T-cell (primary cell): ENCODE measurements at places on chromosomes 7 and 10. TPM values are rescaled to one million over a fixed set of nuclear protein-coding genes. Genes with fewer than 3 reads are reported as not detected.

- no peaks in the 10 kb centered on the region for H3K4me1 ChIP-seq
- H3K36me3 ChIP-seq, result no peaks in the 10 kb centered on the region
- H3K4me3 ChIP-seq, result no peak overlapping the region
- H3K27me3 ChIP-seq, result peaks cover 14% of the 10 kb centered on the region
- no peak for DNase-seq
- H3K27ac ChIP-seq, result no peak overlapping the region
Measured at GRCh38 chr7:94912085-94912484, 4.7 kb downstream of the PPP1R9A start.

- H3K36me3 ChIP-seq, result no peaks in the 10 kb centered on the region
- H3K4me1 ChIP-seq, result no peaks in the 10 kb centered on the region
Measured at GRCh38 chr7:15389073-15389472, 172.7 kb downstream of the AGMO start.

DNA sequence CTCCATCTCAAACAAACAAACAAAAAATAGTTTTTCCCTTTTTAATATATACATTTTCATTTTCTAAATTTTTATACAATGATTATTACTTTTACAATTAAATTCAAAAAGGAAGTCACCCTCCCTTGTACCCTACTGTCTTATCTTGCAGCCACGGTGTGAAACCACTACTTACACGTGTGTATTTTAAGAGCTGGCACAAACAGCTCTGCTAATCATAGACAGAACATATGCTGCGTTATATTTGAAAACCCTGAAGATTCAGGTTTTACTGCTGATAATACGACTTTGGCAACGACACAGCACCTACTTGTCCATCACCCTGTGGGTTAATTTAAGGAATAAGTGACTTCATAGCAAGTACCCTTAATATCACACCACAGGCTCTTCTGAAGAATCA is 991 bp downstream of the ANKRD61 start:
- DNase-seq, result no peak
- peak overlapping the region; percentile 43 for H3K27ac ChIP-seq
- H3K27me3 ChIP-seq, result no peaks in the 10 kb centered on the region
- peaks cover 55% of the 10 kb centered on the region for H3K36me3 ChIP-seq
- H3K4me3 ChIP-seq, result no peak overlapping the region

DNA sequence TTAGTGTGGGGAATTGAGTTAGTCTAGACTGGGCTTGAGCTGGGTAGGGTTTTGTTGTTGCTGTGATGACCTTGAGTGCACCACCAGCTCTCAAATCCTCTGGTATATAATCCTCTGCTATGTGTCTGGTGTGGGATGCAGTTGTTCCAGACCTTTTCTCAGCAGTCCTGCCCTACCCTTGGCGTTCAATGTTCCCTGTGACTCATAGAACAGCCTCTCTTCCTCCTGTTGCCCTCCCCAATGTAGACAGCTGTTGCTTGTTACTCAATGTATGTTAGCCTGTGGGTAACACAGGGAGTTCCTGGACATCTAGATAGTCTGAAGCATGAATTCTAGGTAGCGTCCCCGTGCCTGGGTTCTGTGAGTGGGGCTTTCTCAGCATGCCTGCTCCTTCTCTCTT is 19.8 kb downstream of the ACBD7 start:
- H3K36me3 ChIP-seq, result no peaks in the 10 kb centered on the region
- H3K4me3 ChIP-seq, result no peak overlapping the region
- no peaks in the 10 kb centered on the region for H3K4me1 ChIP-seq
- no peak for DNase-seq
- no peaks in the 10 kb centered on the region for H3K27me3 ChIP-seq
- H3K27ac ChIP-seq, result no peak overlapping the region

GRCh38 chr10:25113191-25114035 is 61.4 kb upstream of the GPR158 start:
- no peaks in the 10 kb centered on the region for H3K27me3 ChIP-seq
- H3K4me3 ChIP-seq, result no peak overlapping the region

GRCh38 chr10:72466018-72466417 is 111.3 kb upstream of the DNAJB12 start:
- no peak overlapping the region for H3K27ac ChIP-seq
- no peaks in the 10 kb centered on the region for H3K4me1 ChIP-seq
- H3K36me3 ChIP-seq, result no peaks in the 10 kb centered on the region
- H3K27me3 ChIP-seq, result no peaks in the 10 kb centered on the region

DNA sequence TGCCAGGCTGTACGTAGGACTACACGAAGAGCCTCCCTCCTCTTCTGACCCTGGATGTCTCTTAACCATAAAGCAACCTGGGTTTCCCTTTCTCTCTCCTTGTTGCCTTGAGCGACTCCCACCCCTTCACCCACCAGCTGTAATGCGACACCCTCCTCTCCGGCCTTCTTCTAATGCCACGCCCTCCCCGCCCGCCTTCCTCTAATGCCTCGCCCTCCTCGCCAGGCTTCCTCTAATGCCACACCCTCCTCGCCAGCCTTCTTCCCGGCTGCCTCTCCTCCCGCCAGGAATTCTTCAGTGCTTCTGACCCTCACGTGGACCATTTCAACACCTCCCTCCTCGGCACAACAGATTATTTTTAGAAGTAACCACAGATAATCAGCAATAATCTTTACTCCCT is 348.5 kb upstream of the SHH start:
- no peak for DNase-seq
- H3K4me1 ChIP-seq, result no peaks in the 10 kb centered on the region
- no peak overlapping the region for H3K27ac ChIP-seq
- no peaks in the 10 kb centered on the region for H3K27me3 ChIP-seq

DNA sequence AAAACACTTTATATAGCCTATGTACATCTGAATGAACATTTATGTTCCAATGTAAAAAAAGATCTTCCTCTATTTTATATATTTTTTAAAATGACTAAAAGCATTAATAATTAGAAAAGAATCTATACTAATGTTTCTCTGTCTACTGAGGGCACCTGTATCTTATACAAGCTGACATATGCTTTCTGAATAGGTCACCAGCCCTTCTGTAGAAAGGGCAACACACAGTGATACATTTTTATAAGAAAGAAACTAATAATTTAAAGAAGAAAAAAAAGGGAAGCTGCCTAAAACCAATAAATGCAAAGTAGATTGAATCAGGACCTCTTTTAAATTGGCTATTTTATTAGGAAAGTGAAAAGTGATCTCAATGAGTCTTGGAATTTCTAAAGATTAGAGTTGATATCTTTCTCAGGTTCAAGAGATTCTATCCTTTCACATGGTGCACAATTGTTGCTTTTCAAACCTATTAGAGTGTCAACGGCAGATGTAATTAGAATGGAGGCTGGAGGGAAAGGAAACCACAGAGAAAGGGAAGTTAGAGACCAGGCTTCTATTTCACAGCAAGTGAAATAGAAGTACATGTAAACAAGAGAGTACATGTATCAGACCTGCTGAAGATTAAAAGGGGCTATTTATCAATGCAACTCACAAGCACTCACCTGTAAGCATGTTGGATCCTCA is 6.3 kb downstream of the MTPN start:
- H3K27ac ChIP-seq, result no peak overlapping the region
- peaks cover 16% of the 10 kb centered on the region for H3K36me3 ChIP-seq
- no peak for DNase-seq
- no peaks in the 10 kb centered on the region for H3K27me3 ChIP-seq

GRCh38 chr7:98295467-98296192 is 14.1 kb downstream of the BRI3 start:
- no peak overlapping the region for H3K27ac ChIP-seq
- DNase-seq, result no peak
- H3K4me1 ChIP-seq, result no peaks in the 10 kb centered on the region
- H3K4me3 ChIP-seq, result no peak overlapping the region

DNA sequence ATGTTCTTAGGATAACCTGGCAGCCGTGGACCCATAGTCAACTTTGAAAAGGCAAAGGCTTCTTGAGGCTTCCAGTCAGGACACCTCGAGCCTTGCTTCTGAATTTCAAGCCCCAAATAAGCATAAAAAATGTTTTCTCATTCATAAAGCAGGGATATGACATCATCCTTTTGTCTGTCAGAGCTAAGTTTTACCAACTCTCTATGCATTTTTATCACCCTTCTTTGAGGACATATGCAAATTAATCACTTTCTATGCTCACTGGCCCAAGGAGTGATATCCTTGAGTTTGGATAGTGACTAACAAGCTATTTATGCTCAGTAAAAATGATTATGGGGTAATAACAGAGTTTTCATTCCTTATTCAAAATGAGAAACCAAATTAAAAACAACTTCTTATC is 159.4 kb downstream of the ANLN start:
- no peak overlapping the region for H3K4me3 ChIP-seq
- H3K27ac ChIP-seq, result no peak overlapping the region
- no peaks in the 10 kb centered on the region for H3K27me3 ChIP-seq
- H3K36me3 ChIP-seq, result peaks cover 24% of the 10 kb centered on the region
- no peak for DNase-seq

GRCh38 chr7:158097106-158097452 is 490.5 kb downstream of the PTPRN2 start:
- H3K4me1 ChIP-seq, result no peaks in the 10 kb centered on the region
- peaks cover 7% of the 10 kb centered on the region for H3K27me3 ChIP-seq
- no peak overlapping the region for H3K4me3 ChIP-seq
- peak; percentile 17 for DNase-seq
- H3K36me3 ChIP-seq, result no peaks in the 10 kb centered on the region
- H3K27ac ChIP-seq, result no peak overlapping the region

GRCh38 chr10:81082621-81083376 is 545.1 kb downstream of the SH2D4B start:
- H3K4me3 ChIP-seq, result no peak overlapping the region
- H3K27me3 ChIP-seq, result no peaks in the 10 kb centered on the region
- H3K4me1 ChIP-seq, result no peaks in the 10 kb centered on the region
- H3K27ac ChIP-seq, result no peak overlapping the region
- H3K36me3 ChIP-seq, result no peaks in the 10 kb centered on the region
- no peak for DNase-seq

DNA sequence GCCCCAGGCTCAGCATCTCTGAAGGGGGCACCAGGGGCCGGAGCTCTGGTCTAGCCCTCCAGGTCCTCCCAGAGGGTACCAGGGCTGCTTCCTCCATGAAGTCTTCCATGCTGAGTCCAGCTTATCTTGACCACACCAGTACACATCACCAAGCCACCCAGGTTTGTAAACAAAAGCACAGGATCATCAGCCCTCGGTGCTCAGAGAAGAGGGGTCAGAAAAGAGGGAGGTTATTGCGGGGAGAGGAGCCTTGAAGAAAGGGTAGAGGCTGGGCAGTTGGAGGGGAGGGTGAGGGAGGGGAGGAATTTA is 23.9 kb downstream of the AQP1 start:
- no peak overlapping the region for H3K27ac ChIP-seq
- H3K36me3 ChIP-seq, result no peaks in the 10 kb centered on the region
- no peak for DNase-seq
- H3K4me1 ChIP-seq, result peaks cover 7% of the 10 kb centered on the region
- no peaks in the 10 kb centered on the region for H3K27me3 ChIP-seq
- no peak overlapping the region for H3K4me3 ChIP-seq

GRCh38 chr7:143381427-143382125 is 431 bp downstream of the ZYX start:
- H3K27ac ChIP-seq, result peak overlapping the region; percentile 81
- no peaks in the 10 kb centered on the region for H3K27me3 ChIP-seq
- no peak for DNase-seq
- peak overlapping the region; percentile 52 for H3K4me3 ChIP-seq
- peaks cover 84% of the 10 kb centered on the region for H3K4me1 ChIP-seq
- no peaks in the 10 kb centered on the region for H3K36me3 ChIP-seq

DNA sequence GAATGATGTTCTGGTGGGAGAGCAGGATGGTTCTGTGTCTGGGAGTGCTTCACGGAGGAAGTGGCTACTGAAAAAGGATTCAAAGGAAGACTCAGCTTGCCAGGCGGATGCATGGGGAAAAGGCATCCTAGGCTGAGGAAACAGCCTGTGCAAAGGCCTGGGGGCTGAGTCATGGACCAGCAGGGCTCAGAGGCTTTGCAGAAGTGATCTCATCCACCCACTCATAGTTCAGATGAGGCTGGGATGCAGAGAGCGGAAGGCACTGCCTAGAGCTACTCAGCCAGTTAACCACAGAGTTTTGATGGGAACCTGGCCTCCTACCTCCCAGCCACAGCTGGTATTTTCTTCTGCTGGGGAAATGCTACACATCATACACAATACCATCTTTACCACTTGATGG is 15.8 kb upstream of the ADAMTS14 start:
- no peaks in the 10 kb centered on the region for H3K36me3 ChIP-seq
- H3K4me1 ChIP-seq, result peaks cover 4% of the 10 kb centered on the region
- H3K27me3 ChIP-seq, result peaks cover 1% of the 10 kb centered on the region
- no peak for DNase-seq
- no peak overlapping the region for H3K27ac ChIP-seq

DNA sequence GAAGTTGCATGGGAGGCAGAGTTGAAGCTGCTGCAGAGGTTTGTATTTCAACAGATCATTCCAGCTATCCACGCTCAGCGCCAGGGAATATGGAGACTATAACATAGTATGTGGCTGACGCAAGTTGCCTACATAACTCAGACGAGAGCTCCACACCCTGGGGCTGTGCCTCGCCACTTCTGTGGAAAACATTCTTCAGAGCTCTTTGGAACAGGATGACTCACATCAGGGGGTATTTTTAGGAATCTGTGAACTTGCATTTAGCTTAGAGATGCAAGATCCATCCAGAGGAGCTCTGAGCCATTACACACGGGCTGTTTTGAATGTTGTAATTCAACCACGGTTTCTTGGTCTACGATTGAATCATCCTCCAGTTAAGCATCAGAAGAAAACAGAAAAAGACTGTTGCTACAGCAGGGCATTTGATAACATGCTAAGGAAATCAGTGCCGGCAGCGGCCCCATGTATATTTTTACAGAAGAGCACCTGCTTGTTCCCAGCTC is 481.5 kb upstream of the AKR1E2 start:
- H3K27ac ChIP-seq, result no peak overlapping the region
- no peak overlapping the region for H3K4me3 ChIP-seq
- no peak for DNase-seq
- H3K27me3 ChIP-seq, result no peaks in the 10 kb centered on the region

DNA sequence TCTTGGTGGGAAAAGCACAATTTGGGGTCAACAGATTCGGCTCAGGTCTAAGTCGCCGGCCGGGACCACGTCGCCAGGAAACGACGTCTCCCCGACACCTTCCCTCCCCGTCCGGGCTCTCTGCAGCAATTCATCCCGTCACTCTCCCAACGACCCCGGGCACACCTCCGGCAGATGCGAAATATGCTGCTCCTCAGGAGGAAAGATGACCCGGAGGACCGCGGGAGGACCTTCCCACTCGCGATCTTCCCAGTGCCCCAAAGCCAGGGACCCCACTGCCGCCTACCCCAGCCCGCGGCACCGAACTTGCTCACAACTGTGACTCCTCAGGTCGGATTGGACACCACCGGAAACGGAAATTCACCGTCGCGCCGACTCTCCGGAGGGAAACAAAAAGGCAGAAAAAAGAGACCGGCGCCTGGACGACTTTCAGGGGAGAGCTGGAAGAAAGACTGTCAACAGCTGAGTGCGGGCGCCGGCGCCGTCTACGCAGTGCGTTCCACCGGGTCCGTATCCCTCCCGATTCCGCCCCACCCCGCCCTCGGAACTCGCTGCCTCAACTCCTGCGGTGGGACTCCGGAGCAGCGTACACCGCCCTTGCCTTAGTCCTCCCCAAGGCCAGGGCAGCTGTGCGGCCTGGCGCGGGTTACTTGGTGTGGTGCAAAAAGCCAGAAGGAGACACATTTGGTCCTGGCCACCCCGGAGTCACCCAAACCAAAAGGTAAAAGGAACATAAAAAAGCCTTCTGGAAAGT is 13.8 kb upstream of the SEC24C start:
- H3K27ac ChIP-seq, result peak overlapping the region; percentile 78
- H3K36me3 ChIP-seq, result peaks cover 11% of the 10 kb centered on the region
- peak; percentile 81 for DNase-seq
- no peaks in the 10 kb centered on the region for H3K27me3 ChIP-seq
- H3K4me3 ChIP-seq, result peak overlapping the region; percentile 75

Gene ZNF316
- 63.4 TPM for total RNA-seq

Gene HTR5A
- not detected for total RNA-seq

Gene GCK
- total RNA-seq, result 0.82 TPM

Gene GLI3
- total RNA-seq, result 0.10 TPM

Gene PSD
- 11.8 TPM for total RNA-seq
